ENCODE measurements at places on chromosomes 7 and 10.

DNA sequence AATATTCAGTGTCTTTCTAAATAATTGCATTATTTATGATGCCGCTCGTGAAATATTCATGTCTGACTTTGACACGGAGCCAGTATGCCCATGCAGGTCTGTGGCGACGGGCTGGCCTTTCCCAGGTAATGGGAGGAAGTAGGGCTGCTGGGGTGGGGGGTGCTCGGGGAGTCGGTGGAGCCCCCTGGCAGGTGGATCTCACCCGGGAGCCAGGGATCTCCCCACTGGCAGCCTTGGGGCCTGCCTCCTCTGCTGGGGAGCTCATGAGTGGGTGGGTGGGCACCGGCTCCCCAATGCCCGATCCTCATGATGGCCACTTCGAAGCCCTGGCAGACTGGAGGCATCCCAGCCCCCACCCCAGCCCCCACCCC is 52.8 kb downstream of the PWWP2B start:
- no peak for DNase-seq

GRCh38 chr10:1119501-1119900 is 63.3 kb downstream of the WDR37 start:
- no peak for DNase-seq

GRCh38 chr10:70856454-70856853 is 31.9 kb downstream of the PCBD1 start:
- DNase-seq = no peak

DNA sequence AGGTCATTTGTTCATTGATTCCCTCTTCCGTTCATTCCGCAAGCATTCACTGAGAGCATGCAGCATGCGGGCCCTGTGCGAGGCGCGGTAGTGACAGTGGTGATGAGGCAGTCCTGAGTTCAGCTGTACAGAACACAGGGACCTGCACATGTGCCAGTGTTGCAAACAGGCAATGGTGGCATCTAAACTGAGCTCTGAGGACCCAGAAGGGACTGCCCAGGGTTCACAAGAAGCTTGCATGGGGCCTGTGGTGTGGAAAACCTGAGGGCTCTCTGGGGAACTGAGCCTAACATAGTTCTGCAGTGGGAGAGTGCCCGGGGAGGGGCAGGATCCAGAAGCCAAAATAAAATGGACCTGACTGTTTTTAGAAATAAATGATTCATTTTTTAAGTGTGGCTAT is 13.2 kb downstream of the ZNF488 start:
- no peak for DNase-seq

All from HepG2 (cell line).